ENCODE measurements at places on chromosomes 16 and 17.
A peak's percentile ranks its signal among the peaks of the same experiment; 100 is the strongest.

GRCh38 chr17:17556671-17557070, 34.8 kb downstream of the PEMT start:
- no peak for DNase-seq

GRCh38 chr16:12819126-12820117, 15.7 kb upstream of the CPPED1 start:
- peak; percentile 52 for DNase-seq

- DNase-seq, result peak; percentile 53
Observed at GRCh38 chr17:17313350-17313991, 10.3 kb downstream of the NT5M start.

GRCh38 chr17:77479372-77480198, 338.8 kb downstream of the SEC14L1 start:
- DNase-seq, result no peak

All from stimulated activated naive B cell treated with anti-CD40 and anti-IgM and Interleukin-4, amounts not matched to agents 10 μg/mL and 1 μg/mL and 100 μg/mL, for 72 hours (primary cell).